ENCODE measurements at places on chromosomes 5 and 9.

DNA sequence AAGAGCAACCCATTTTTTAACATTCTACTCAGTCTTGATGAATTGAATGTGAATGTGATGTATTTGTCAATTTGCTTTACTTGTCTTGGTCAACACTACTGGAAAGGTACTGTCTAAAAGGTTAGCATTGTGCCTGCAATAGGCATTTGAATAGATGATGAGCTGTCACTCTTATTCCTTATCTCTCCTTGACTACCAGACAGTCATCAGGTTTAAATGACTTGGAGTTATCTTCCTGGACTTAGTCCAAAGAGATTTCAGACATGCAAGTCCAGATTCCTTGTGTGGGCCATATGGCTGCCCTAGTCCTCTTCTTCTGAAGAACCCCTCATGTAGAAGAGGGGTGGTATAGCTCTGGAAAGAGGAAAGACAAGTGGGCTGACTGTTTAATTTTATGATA is 4.8 kb downstream of the ARHGEF28 start:
- no peak for DNase-seq

DNA sequence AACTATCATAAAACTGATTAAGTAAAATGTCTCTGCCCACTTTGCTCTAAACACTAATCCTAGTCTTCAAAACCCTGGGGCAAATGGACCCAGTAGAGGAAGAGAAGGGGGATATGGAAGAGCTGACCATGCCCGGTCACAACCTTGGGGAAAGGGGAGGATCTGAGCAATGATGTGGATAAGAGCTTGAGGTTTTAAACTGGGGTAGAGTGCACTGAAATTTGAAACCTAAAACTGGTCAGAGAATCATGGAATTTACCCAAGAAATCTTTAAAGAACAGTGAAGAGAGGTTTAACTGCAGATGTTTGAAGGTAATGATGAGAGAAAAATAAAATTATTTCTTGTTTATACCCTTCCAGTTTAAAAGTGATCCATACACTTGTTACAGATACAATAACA is 110.8 kb downstream of the MRPS30 start:
- DNase-seq = no peak

DNA sequence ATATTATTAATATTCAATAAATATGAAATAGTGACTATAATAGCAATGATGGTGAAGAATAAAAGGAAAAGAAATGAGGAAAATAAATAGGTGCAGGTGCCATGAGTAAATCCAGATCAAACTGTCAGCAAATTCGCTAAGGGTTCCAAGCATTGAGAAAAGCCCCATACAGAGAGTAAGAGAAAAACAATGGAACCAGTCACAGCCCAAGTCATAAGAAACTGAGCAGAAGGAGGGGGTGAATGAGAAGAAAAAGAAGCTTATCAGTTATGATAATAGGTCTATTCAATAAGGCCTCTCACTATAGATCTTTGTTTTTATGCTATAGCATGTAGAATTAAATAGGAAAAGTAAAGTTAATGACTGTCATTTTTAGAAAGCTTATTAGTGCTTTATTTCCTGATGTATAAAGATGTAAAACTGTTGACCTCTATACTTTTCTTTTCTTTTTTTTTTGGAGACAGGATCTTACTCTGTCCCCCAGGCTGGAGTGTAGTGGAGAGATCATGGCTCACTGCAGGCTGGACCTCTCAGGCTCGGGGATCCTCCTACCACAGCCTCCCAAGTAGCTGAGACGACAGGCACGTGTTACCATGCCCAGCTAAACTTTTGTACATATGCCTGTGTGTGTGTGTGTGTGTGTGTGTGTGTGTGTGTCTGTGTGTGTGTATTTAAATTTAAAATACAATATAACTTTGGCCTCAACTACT is 72.4 kb downstream of the FYB1 start:
- DNase-seq = no peak

GRCh38 chr5:139658928-139659667 is 10.9 kb downstream of the CXXC5 start:
- DNase-seq = no peak

- no peak for DNase-seq
These were observed 436.7 kb downstream of the CYLC2 start for GRCh38 chr9:103431809-103432208.

DNA sequence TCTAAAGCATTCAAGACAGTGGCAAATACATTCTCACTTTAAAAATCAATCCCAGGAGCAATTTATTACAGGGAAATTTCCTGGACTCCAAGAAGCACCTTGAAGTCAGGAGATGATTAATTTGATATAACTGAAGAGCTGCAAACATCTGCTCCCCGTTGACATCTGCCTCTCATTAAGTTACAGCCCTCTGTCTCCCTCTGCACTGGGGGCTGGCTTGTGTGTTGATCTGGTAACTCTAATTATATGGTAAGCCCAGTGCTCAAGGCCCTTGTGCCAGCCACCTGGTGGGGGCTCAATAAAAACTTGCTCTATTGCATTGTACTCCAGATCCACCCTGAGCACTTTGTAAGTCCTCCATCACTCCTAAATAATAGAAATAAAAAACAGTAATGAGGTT is 131.1 kb upstream of the ZNF462 start:
- DNase-seq = no peak

GRCh38 chr9:134986957-134987356 is 69.2 kb upstream of the FCN1 start:
- DNase-seq = no peak

GRCh38 chr5:144189800-144190429 is 19.2 kb downstream of the KCTD16 start:
- no peak for DNase-seq

DNA sequence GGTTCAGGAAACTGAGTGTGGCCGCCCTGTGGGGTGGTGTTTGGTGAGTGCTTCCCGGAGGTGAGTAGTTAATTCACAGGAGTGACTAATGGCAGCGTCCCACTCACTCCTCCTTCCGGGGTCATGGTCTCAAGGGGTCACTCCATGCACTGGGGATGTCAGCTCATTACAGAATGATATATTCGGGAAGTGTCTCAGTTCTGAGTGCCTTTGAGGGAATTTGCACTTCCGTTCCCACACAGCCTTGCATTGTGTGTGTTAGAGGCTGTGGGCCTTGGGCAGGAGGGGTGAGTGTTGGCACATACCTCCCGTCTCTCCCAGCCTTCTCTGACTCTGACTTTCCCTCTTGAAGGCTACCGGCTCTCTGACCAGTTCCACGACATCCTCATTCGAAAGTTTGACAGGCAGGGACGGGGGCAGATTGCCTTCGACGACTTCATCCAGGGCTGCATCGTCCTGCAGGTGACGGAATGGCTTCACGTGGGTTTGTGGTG is 10.5 kb upstream of the AHRR start:
- no peak for DNase-seq

DNA sequence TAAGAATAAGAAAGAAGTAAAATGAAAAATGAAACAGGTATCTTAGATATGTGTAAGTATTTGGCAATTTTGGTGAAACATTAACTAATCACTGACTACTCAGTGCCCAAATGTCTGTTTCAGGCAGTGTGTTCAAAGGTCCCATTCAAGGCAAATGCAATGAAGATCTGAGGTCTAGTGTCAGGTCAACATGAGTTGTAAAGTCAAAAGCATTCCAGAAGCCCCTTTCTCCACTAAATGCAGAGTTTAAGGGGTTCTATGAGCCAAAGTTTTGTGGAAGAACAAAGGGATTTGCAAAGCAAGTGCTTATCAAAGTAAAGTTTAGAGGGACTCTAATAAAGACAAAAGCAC is 71.0 kb upstream of the GPBP1 start:
- no peak for DNase-seq

- DNase-seq = no peak
These were observed 496.2 kb downstream of the ARHGEF28 start for GRCh38 chr5:74122175-74122574.

DNA sequence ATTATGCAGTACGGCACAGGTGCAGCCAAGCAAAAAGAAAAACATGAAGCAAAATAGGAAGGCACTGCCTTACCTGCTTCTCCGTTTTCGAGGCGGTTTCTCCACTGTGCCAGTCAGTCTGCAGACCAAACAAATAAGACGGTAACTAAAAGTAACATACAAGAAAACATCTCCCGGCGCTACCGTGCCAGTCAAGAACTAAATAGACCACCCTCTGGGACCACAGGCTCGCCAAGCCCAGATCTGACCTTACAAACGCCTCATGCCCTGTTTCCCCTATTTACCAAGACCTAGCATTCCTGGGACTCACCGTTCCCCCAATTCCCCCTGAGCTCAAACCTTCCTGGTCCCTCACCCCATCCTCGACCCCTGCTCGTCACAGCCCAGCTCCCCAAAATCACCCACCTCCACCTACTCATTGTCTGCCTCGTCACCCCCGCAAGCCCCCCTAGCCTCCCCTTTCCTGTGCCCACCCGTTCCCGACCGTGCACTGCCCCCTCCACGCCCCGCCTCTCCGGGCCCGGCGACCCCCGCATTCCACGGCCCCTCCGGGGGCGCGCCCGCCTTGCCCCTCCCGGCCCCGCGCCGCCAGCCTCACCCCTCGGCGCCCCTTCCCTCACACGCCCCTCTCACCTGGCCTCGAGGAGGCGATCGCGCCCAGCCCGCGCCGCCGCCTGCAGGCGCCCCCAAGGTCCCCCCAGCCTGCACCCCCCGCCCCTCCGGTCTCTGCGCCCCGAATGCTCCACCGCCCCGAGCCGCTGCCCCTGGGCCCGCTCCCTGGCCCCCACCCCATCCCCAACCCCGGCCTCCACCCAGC is 560 bp downstream of the SCAI start:
- no peak for DNase-seq

GRCh38 chr5:643811-644271 is 31.7 kb downstream of the CEP72 start:
- DNase-seq = no peak

DNA sequence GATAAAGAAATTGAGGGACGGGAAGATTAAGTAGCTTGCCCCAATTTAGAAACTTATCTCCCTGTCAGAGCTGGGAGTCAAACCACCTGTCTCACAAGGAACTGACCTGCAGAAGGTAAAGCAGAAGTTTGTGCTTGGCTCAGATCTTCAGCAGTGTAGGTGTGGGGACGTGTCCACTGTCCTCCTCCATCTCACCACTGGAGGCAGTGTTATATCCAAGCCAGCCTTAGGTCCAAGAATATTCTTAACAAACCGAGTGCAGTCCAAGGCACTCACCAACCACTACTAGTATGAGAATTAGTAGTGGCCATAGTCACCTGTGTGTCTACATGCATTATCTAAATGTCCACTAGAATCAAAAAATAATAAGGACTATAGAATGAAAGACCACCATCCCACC is 86.3 kb upstream of the IRX1 start:
- no peak for DNase-seq

- no peak for DNase-seq
These were observed 73.8 kb upstream of the IFNE start for GRCh38 chr9:21555911-21556310.

DNA sequence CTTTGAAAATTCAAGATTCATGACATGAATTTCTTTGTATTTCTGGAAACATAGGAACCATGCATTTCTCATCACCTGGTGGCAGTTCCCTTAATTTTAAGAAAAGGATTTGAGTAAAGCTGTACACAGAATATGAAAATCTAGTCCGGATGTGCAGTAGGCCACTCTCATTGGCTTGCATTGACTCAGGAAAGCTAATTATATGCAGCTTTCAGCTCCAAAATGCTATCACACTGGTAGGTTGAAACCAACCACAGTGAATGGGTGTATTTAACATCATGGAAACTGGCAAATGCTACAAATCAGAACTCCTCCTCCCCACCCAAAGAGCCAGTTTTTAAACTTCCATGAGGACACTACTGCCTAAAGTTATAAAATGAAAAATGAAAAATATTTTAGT is 161.6 kb upstream of the FBXL17 start:
- no peak for DNase-seq

GRCh38 chr5:65021527-65022226 is 252.9 kb downstream of the CWC27 start:
- no peak for DNase-seq

- DNase-seq = peak; percentile 33
These were observed 188.5 kb upstream of the GRAMD2B start for GRCh38 chr5:126234563-126235195.

DNA sequence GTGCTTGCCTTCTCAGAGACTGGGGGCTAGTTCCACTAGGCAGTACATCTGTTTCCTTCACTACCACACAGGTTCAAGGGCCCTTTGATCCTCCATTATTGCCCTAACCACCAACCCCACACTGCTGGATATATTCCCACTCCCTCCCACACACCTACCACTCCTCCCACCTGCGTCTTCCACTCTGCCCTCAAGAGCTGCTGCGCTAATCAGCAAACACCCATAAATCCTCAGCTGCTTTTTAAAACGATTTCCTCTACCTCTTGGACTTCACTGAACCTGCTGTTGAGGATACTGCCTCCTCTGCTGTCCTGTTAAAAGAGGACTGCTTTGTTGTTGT is 120.9 kb downstream of the MAPKAP1 start:
- DNase-seq = no peak

GRCh38 chr9:112050544-112051475 is 124.3 kb downstream of the SUSD1 start:
- DNase-seq = no peak

DNA sequence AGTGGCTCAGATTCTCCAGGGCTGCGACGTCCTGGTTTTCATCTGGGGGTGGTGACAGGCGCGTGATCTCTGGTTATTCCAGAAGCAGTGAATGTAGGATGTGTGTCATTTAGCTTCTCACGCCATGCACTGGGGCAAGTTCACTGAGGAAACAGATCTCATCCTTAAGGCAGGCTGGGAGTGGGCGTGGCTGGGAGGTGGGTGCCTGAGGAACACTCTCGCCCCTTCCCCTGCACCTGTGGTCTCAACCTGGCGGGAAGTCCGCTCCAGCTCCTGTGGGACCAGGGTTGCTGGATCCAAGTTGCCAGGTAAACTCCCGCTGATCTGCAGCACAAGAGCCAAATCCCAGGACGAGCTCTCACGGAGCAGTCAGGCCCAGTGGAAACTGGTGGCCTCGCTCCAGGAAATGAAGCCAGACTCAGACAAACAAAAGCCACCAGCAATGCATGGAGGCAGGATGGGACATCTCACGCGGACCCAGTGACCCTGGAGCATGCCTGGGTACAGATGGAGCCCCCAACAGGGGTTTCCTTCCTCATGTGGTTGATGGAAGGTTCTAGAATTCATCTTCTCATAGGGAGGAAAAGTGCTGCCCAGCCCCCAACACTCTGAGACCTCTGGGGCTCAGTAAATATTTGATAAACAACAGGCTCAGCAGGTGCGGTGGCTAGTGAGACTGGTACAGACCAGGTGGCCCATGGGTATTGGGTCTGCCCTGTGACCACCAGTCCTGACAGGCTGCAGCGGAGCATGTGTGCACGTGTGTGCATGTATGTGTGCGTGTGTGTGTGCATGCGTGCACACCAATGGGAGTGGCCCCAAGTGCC is 16.3 kb upstream of the SLC12A7 start:
- DNase-seq = no peak

DNA sequence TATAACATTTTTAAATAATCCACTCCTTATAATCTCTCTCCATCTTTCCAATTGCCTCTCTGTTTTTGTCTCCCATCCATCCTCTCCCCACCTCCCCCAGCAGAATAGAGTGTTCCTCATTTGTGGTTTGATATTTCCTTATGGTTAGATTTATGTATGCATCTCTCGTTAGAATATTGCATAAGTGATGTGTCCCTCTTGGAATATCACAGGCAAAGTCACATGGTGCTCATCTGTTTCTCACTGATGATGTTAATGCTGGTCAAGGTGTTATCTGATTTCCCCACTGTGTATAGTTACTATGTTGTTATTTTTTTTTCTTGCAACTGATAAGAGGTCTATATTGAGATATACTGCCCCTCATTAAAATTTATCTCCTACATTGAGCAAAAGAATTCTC is 3.1 kb upstream of the LRRC70 start:
- DNase-seq = no peak

All from right renal pelvis (tissue), 4 donors.